ENCODE measurements at places on chromosomes 2 and 18. TPM values are rescaled to one million over a fixed set of nuclear protein-coding genes. Genes with fewer than 3 reads are reported as not detected.

GRCh38 chr2:234165421-234165820 is 114.9 kb downstream of the SPP2 start:
- H3K36me3 ChIP-seq: no peaks in the 10 kb centered on the region
- H3K4me1 ChIP-seq: peaks cover 14% of the 10 kb centered on the region

DNA sequence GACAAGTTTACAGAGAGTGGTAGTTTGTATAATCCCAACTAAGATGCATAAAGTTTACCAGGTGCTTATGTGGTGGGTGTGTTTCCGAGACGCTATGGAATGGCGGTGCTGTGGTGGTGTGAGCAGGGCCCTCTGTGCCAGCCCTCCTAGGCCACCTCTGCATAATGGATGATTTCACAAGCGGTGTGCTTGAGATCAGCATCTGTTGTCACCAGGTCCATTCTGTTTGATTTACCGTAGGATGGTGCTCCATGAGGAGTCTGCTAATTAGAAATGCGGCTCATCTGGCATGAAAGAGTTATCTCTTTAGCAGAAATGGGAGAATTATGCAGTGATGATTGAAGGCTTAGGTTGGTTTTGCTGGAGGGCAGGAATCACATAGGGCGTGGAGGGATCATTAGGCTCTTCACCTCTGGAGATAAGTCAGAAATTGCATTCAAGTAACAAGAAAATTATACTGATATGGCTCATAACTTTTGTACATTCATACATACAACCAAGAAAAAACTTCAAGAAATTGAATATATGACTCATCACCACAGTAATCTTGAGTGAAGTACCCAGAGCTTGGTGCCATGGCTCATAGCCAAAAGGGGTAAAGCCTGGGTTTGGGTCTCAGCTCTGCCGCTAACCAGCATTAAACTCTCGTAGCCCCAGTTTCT is 41.4 kb downstream of the CRIM1 start:
- no peaks in the 10 kb centered on the region for H3K4me1 ChIP-seq
- H3K27ac ChIP-seq: no peak overlapping the region
- no peak overlapping the region for H3K4me3 ChIP-seq
- no peaks in the 10 kb centered on the region for H3K36me3 ChIP-seq
- no peak for DNase-seq

- H3K27me3 ChIP-seq: no peaks in the 10 kb centered on the region
- no peaks in the 10 kb centered on the region for H3K4me1 ChIP-seq
- no peak overlapping the region for H3K4me3 ChIP-seq
- DNase-seq: no peak
- H3K27ac ChIP-seq: no peak overlapping the region
- no peaks in the 10 kb centered on the region for H3K36me3 ChIP-seq
These were observed 85.5 kb upstream of the VWC2L start for GRCh38 chr2:214325404-214325803.

- no peak overlapping the region for H3K27ac ChIP-seq
- H3K36me3 ChIP-seq: no peaks in the 10 kb centered on the region
- no peaks in the 10 kb centered on the region for H3K27me3 ChIP-seq
- no peak overlapping the region for H3K4me3 ChIP-seq
- no peaks in the 10 kb centered on the region for H3K4me1 ChIP-seq
- DNase-seq: no peak
These were observed 41.6 kb upstream of the GPR39 start for GRCh38 chr2:132374961-132375360.

DNA sequence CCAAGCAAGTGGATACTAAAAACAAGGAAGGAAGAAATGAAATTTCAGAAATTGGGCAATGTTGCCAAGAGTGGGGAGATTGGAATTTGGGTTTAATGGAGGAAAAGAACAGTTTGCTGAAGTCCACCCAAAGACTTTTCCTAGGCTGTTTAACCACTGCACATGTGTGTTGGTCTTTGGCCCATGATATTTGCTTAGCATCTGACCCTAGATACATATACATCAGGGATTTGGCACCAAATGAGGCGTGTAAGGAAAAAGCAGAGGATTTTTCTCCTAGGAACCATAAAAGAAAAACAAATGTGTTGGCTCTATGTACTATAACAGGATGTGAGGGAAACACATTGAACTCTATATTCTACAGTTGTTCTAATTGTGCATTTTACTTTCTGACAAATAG is 80.7 kb upstream of the CD28 start:
- DNase-seq: no peak
- no peaks in the 10 kb centered on the region for H3K27me3 ChIP-seq
- no peaks in the 10 kb centered on the region for H3K36me3 ChIP-seq
- H3K4me3 ChIP-seq: no peak overlapping the region

DNA sequence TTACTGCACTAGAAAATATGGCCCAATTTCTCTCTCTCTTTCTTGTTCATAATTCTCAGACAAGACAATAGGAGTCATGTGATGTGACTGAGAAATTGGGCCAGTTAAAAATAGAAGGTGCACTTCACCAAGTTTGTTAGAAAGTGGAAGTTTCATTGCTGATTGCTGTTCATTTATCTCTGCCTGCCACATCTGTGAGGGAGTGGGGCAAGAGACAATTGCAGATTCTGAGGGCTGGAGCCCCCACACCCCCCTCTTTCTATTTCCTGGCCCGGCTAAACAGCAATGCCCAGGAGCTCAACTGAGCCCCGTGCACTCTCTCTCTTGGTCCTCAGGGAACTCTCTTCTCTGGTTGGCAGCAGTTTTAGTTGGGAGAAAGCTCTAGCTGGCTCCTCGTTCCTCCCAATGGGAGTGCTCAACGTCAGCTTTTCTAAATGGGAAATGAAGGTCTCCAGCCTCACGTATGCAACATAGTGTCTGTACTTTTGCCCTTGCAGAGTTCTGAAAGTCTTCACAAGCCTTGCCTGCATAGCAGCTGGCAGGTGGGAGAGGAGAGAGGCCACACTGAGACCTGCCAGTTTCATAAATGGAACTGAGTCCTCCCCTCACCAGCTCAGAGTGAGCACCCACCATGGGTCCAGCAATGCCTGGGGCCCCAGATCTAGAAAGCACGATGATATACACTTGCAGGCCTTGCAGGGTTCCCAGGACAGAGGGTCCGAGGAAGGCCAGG is 115.7 kb downstream of the MYCN start:
- H3K4me1 ChIP-seq: no peaks in the 10 kb centered on the region
- DNase-seq: no peak
- no peaks in the 10 kb centered on the region for H3K36me3 ChIP-seq
- no peaks in the 10 kb centered on the region for H3K27me3 ChIP-seq
- H3K27ac ChIP-seq: no peak overlapping the region
- no peak overlapping the region for H3K4me3 ChIP-seq

- no peaks in the 10 kb centered on the region for H3K4me1 ChIP-seq
- no peak for DNase-seq
- H3K27ac ChIP-seq: no peak overlapping the region
These were observed 61.4 kb downstream of the BCL2L11 start for GRCh38 chr2:111182121-111182520.

- no peak for DNase-seq
- no peaks in the 10 kb centered on the region for H3K36me3 ChIP-seq
- H3K27me3 ChIP-seq: no peaks in the 10 kb centered on the region
- peaks cover 68% of the 10 kb centered on the region for H3K4me1 ChIP-seq
- H3K27ac ChIP-seq: no peak overlapping the region
These were observed 374.2 kb upstream of the ID2 start for GRCh38 chr2:8307606-8308180.

DNA sequence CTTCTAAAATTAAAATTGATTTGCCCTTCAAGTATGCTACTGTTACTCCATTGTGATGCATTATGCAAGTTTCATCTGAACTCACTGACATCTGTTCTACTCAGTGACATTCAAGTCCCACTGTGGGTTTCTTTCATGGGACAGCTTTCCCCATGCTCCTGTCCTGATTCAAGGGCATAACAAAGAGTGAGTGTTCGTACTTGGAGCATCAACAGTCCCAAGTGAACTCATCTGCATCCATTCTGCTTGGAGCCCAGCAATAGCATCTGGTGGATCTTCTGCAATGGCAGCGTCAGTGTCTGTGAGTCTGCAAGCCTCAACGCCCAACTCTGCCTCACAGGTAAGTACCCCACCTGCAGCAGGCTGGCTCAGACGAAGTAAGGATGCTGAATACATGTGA is 27.5 kb downstream of the BUB1 start:
- no peaks in the 10 kb centered on the region for H3K27me3 ChIP-seq
- H3K36me3 ChIP-seq: no peaks in the 10 kb centered on the region
- no peak overlapping the region for H3K4me3 ChIP-seq

DNA sequence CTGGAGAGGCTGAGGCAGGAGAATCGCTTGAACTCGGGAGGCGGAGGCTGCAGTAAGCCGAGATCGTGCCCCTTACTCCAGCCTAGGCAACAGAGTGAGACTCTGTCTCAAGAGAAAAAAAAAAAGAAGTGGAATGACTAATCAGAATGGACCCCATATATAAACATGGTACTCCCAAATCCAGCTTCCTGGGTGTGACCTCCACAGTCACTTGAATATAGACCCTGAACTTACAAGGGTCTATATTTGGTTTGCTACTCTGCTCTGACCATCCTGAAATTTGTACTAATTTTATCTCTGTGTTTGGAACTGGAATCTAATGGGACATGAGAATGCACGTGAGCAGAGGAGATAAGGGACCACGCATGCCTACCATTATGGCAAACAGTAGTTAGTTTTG is 275.0 kb downstream of the TNS1 start:
- DNase-seq: no peak
- H3K4me1 ChIP-seq: no peaks in the 10 kb centered on the region
- H3K27me3 ChIP-seq: no peaks in the 10 kb centered on the region
- no peak overlapping the region for H3K27ac ChIP-seq
- H3K36me3 ChIP-seq: no peaks in the 10 kb centered on the region

DNA sequence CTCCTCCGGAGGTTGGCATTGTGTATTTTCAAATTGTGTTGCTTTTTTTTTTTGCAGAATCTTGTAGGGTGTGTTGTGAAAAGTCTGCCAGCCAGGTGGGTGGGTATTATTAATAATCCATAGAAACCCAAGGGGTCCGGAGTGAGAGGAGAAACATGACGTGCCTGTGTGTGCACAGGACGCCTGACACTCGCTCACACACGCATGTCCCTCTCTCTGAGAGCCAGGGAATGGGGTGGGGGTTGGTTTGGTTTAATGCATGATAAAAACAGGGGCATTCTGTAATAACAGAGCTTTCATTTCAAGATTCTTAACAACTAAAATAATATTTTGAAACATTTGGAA is 224.8 kb downstream of the FAM210A start:
- no peak overlapping the region for H3K4me3 ChIP-seq
- no peak overlapping the region for H3K27ac ChIP-seq
- H3K27me3 ChIP-seq: no peaks in the 10 kb centered on the region
- H3K4me1 ChIP-seq: peaks cover 5% of the 10 kb centered on the region

DNA sequence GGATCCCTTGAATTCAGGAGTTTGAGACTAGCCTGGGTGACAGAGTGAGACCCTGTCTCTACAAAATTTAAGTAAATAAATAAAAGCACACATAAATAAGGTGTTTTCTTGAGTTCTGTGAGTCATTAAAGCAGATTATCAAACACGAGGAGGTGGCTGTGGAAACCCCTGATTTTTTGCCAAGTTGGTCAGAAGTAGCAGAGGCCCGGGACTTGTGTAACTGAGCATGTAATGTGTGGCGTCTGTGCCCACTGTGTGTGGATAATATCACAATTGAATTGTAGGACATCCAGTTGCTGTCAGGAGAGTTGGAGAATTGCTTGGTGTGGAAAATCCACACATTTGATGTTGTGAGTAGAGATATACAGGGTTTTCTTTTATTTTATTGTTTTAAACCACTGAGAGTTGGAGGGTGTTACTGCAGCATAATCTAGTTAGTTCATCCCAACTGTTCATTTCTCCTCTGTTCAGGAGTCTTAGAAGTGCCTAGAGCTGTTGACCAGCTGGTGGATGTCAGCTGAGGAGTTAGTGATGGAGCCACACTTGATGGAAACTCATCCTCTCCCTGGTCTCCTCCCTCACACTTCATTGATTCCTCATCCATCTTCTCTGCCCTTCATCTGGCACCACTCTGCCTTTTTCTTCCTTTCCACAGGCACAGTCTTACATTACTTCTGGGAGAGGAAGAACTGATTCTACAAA is 45.9 kb upstream of the RHOB start:
- no peaks in the 10 kb centered on the region for H3K27me3 ChIP-seq
- H3K4me3 ChIP-seq: no peak overlapping the region
- H3K4me1 ChIP-seq: no peaks in the 10 kb centered on the region
- DNase-seq: no peak

DNA sequence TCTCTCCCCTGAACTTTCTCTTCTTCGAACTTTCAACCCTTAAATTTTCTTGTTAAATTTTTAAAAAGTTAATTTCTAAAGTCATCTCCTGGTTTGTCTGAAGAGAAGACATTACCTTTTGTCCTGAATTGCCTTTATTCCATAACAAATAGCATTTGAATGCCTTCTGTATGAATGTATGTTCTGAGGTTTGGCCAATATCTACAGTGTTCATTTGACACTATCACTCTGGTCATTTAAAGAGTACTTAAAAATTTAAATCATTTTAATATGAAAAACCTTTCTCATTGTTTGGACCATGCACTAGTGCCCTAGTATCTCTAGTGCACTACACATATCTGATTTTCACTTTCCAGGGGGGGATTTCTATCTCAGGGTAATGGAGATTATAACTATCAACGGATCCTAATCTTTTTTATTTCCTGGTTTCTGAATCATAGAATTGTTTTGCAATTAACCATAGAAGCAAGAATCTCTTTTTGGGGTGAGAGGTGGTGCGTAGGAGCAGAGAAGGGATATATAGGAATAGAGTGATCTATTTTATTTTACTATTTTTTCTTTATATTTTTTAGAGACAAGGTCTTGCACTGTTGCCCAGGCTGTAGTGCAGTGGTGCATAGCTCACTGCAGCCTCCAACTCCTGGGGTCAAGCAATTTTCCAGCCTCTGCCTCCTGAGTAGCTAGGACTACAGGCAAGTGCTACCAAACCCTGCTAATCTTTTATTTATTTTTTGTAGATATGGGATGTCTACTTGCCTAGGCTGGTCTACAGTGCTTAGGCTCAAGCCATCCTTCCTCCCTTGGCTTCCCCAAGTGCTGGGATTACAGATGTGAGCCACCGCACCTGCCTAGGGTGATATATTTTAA is 25.5 kb downstream of the TANC1 start:
- H3K27me3 ChIP-seq: no peaks in the 10 kb centered on the region
- no peak overlapping the region for H3K27ac ChIP-seq
- no peak overlapping the region for H3K4me3 ChIP-seq
- H3K4me1 ChIP-seq: no peaks in the 10 kb centered on the region
- no peak for DNase-seq
- H3K36me3 ChIP-seq: no peaks in the 10 kb centered on the region

Gene ODC1
- total RNA-seq: 88.2 TPM

Gene HMSD
- 5.1 TPM for total RNA-seq

Gene SLC5A7
- total RNA-seq: not detected

Data from naive thymus-derived CD4-positive, alpha-beta T cell (primary cell).